ENCODE measurements at places on chromosomes 11 and 22.

- no peak for DNase-seq
These were observed 1.2 kb downstream of the TOB2 start for GRCh38 chr22:41445129-41446056.

DNA sequence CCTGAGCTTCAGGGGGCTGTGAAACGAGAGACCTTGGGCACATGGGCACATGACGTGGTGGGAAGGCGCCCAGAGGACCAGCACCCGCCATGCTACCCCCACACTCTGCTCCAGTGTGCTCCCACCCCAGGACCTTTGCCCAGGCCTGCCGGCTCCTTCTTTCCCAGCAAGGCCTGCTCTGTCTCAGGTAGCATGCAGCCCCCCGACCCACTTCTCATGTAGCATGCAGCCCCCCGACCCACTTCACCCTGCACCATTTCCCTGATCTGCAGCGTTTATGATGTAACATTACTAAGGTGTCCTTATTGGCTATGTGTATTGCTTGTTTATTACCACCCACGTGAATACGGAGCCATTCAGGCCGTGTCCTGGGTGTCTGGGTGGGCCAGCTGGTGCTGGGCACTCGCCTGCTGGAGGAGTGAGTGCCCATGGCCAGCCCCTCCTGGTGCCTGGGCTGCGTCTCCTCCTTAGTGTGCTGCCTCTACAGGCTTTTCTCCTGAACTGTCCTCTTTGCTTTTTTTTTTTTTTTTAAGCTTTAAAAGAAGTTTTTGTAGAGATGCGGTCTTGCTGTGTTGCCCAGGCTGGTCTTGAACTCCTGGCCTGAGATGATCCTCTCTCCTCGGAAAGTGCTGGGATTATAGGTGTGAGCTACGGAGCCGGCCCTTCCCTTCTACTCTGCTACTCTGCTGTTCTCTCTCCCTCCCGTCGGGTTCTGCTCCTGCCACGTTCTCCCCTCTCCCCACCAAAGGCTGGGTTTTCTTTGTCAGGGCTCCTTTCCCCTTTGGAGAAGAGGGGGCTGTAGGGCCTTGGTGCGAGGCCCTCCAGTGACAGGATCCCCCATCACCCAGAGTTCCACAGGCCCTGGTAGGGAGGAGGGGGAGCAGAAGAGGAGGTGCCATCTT is 29.4 kb downstream of the LRP5 start:
- DNase-seq: no peak

DNA sequence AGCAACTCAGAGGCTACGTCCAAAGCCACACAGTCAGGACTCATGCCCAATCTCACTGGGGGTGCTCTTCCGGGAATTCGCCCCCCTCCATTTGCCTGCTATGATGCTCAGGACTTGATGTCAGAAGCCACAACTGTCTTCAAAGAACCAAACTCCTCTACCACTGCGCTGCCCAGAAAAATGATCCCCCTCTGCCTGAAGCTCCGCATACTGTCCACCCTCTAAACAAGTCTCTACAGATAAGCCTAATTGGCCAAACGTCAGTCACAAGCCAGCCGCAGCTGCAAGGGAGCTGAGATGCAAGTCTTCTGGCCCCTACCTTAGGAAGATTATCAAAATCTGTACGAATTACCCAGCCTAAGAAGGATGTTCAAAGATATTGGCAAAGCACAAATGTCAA is 294.6 kb downstream of the BUD13 start:
- DNase-seq: no peak

- no peak for DNase-seq
These were observed 230.7 kb downstream of the FAT3 start for GRCh38 chr11:92455210-92455790.

GRCh38 chr11:20388096-20389055 is 860 bp downstream of the PRMT3 start:
- DNase-seq: no peak

DNA sequence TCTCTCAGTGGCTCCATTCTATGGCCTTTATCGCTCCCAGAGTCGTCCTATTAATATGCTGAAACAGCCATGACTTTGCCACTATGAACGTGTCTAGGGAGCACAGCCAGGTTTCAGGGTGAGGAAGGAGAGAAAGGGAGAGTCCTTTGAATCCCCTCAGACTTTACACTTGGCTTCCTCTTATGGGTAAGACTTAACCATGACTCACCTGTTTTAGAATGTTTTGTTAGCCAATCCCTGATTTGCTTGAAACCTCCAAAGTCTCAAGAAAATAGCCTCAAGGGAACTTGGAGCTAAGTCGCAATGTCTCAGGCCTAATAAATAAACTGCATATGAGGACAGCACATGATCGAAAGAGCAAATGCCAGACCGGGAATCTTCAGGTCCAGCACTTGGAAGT is 131.2 kb upstream of the RCN1 start:
- DNase-seq: no peak

DNA sequence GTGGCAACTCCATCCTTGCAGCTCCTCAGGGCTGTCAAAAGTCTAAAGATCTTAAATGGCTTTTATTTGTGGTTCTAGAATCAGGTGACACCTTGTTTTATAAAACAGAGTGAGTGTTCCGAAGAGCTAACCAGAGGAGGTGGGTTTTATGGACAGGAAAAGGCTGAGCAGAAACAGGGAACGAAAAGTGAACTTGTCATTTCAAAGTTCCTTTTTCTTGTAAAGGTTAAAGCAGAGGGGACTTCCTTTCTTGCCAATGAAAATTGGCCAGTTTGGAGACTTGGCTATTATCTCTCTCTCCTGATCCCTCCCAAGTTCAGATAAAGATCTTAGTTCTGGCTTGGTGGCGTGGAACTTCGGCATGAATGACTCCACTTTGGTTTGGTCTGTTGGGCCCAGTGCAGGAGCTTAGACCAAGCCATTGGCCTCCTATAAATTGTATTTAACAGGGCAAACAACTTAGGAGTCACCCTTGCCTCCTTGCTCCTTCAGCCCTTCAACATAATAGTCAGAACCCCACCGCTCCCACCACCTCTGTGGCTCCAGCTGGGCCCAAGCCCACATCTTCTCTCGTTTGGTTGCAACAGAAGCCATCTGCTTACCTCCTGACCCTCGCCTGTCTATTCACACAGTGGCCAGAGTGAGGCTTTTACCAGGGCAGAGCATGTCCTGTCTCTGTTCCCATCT is 102.4 kb upstream of the THY1 start:
- DNase-seq: no peak

- no peak for DNase-seq
These were observed 15.2 kb downstream of the MRGPRG start for GRCh38 chr11:3203221-3204043.

- no peak for DNase-seq
These were observed 22.1 kb downstream of the RPUSD4 start for GRCh38 chr11:126189109-126189929.

GRCh38 chr11:19389787-19390303 is 149.1 kb upstream of the E2F8 start:
- DNase-seq: peak; percentile 52

DNA sequence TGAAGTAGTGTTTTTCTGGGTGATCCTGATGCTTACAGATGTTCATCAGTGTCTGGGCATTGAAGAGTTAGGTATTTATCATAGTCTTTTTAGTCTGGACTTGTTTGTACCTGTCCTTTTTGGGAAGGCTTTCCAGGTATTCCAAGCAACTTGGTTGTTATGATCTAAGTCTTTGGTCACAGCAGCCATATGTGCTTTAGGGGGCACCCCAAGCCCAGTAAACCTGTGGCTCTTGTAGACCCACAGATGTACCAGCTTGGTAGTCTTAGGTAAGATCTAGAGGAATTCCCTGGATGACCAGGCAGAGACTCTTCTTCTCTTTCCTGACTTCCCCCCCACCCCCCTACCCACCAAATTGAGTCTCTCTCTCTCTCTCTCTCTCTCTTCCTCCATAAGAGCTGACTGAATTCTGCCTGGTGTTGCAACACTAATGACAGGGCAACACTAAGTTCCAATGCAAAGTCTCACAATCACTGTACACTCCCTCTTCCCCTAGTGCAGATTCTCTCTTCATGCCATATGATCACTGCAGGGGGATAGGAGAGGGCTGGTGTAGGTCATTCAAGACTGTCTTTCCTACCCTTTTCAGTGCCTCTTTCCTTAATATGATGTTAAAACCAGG is 24.5 kb upstream of the MMP8 start:
- no peak for DNase-seq

DNA sequence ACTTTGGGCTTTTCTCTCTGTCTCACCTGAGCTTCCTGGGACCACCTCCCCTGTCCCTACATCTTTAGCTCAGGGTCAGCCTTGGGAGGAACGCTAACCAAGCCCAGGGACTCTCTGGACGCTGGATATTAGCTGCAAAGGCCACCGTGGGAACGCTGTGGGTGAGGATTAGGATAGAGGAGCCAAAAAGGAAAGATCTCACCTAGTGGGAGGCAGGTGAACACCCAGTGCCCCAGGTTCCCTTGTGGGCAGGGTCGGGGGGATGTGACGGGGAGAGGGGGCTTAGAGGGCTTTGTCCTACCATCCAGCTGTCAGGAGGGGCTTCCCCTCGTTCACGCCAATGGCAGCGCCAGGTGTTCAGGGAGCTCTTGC is 50.2 kb downstream of the LINC01488 start:
- DNase-seq: no peak

GRCh38 chr22:31093086-31093850 is 12.2 kb downstream of the SMTN start:
- DNase-seq: no peak

DNA sequence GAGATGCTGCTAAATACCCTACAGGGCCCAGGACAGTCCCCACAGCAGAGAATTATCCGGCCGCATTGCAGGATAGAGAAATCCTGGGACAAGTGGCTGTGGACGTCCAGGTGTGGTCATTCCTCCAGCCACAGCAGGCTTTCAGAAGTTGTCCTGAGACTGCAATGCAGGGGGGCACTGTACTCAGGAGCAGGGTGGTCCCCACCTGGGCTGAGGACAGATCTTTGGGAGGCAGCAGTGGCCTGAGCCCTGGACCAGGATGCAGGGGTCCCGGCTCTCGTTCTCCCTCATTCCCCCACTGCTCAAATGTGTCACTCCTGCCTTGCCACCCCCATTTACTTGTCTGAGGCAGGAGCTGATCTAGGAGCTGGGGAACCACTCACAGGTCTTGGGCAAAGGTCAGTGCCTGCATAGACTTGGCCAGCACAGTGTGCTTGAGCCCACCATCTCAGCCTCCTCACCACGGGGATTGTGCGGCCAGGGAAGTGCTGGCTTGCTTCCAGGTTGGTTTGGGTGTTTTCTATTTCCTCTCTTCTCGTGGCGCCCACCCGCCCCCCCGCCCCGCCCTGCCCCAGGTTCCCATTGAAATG is 15.3 kb downstream of the LINC01488 start:
- DNase-seq: no peak

GRCh38 chr11:1854949-1855885 is 2.3 kb downstream of the LSP1 start:
- no peak for DNase-seq

DNA sequence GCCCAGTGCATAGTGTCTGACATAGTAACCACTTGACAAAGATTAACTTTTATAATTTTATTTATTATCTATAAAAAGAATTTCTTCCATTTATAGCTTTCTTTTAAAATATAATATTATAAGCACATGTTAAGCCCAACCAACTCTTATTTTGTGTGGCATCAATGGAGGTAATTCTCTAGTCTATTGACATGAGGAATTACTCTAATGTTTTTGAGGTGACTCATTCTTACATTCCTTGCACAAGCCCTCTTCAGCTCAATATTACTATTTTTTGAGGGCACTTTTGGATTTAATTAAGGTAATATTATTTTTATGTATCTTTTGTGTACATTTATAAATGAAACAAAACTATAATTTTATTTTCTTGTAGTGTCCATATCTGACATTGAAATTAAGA is 59.6 kb downstream of the AASDHPPT start:
- DNase-seq: no peak

DNA sequence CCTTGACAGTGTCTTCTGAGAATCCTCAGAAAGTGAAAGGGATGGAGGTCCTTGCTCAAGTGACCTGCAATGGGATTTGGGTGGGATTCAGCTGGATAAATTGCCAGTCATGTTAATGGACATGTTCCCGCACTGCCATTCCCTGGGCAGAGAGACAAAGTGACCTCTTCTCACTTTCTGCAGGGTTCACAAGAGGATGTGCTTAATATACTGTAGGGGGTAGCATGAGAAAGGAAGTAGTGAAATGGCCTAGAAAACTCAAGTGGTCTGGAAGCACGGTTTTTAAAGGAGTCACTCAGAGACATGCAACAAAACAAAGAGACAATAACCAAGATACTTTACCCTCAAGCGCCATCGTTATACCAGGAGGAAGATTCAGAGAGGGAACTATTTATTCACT is 70.2 kb downstream of the NELL1 start:
- DNase-seq: no peak

- DNase-seq: no peak
These were observed 10.6 kb upstream of the NNMT start for GRCh38 chr11:114285599-114285998.

GRCh38 chr22:25497181-25497641 is 67.3 kb upstream of the GRK3 start:
- DNase-seq: no peak

- DNase-seq: no peak
These were observed 27.9 kb downstream of the ZNRF3 start for GRCh38 chr22:28911304-28911690.

DNA sequence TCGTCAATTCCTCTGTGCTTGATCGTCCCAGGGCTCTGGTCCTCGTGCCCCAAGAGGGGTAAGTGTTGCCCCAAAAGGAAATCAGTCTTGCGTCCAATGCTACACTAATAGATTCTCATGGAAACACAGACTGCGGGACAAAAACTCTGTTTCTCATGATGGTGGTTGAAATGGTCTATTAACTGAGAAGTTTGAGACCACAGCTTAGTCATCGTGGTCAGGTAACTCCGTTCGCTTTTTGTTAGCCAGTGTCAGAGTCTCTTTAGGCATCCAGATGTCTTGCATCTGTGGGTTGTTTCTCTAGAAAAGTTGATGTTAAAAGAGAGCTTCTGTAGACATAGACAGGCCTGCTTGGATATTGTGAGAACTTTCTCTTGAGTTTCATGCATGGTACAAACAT is 104.6 kb upstream of the SORL1-AS1 start:
- DNase-seq: no peak

GRCh38 chr22:31488346-31488883 is 1.2 kb downstream of the EIF4ENIF1 start:
- DNase-seq: no peak

- DNase-seq: no peak
These were observed 8.9 kb downstream of the TTC17 start for GRCh38 chr11:43367382-43368178.

DNA sequence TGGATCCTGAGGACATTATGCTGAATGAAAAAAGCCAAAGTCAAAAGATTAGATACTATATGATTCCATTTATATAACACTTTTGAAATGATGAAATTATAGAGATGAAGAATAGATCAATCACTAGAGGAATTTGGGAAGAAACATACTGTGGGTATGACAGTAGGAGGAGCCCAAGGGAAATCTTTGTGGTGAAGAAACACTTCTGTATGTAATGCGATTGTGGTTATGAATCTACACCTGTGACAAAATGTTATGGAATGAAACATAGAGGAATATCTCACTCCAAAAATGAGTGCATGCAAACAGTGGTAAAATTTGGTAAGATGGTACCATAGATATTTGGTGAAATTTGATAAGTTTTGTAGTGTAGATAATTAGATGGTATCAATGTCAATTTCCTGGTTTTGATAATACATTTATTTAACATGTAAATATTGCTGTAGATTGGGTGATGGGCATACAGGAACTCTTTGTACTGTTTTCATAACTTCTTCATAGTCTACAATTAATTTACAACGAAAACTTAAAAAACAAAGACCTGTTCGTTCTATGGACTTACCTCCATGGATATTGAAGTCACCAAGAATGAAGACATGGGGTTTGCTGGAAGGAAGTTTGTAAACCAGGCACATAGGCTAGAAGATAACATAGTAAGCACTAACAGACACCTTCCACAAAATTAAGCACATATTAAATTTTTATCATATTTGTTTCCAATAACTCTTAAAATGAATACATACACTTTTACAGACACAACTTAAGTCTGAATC is 11.5 kb downstream of the MRGPRX1 start:
- no peak for DNase-seq

Measured in brain pericyte (primary cell).